ENCODE measurements at places on chromosomes 7 and 10.

DNA sequence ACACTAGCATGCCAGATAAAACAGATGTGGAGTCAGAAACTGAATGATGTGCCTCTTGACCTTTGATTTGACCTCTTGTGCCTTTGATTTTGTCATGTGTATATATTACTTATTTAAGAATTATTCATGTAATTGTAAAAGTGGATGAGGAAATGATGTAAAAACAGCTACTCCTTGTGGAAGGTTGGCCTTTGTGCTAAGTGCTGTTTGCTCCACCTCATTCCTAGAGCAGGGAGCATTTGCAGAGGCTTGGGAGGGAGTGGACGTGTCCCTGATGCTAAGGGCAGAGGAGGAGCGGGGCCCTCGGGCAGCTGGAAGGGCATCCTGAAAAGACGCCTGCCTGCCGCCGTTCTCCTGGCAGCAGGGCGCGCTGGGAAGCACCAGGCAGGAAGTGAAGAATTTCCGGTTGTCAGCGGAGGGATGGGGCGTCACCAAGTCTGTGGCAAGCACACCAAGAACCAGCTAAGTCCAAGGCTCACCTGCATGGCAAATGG, 197.6 kb upstream of the ZNF32 start:
- no peak for DNase-seq

DNA sequence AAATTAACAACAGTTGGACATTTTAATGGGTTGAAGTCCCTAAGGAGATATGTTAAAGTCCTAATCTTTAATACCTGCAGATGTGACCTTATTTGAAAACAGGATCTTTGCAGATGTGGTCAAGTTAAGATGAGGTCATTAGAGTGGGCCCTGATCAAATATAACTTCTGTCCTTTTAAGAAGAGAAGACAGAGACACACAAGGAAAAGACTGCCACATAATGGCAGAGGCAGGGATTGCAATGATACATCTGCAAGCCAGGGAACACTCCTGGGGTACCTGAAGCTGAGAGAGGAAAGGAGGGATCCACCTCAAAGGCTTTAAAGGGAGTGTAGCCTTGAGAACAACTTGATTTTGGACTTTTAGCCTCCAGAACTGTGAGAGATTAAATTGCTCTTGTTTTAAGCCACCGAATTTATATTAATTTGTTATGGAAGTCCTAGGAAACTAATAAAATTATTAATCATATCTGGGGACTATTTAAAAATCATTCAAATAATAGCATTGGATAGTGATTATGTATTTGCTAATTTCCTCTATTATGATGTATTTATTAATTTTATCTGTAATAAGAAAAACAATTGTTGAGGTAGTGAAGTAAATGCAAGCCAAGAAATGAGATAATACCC, 700.0 kb upstream of the PCDH15 start:
- no peak for DNase-seq

GRCh38 chr10:22491480-22491879, 146.2 kb downstream of the SPAG6 start:
- DNase-seq: no peak

DNA sequence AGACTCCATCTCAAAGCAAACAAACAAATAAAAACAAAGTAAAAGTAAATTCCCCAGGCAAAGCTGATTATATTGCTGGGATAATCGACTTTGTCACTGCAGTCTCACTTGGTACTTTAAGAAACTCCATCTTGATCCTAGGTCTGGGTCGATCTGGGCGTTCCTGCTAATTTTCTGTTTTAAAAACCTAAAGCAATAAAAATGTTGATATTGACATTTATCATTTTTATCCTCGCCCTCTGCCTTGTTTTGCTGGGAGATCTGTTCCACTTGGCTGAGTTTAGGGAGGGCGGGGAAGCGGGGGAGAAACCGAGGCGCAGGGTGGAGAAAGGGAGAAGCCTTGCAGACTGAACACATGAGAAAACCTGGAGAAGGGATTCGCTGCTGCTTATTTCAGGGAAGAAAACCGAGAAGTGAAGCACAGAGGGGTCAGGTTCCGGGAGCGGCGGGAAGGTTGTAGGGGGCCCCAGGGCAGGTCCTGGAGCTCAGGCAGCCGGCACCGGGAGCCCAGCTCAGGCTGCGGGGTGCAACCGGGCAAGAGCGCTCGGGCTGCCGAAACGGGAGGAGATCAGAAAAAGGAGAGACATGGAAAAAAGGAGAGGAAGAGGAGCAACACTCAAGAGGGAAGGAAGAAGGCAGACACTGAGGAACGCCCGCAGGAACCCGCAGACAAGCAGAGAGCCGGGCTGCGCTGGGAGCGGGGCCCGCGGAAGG, 27.3 kb upstream of the KMT2C start:
- DNase-seq: no peak

DNA sequence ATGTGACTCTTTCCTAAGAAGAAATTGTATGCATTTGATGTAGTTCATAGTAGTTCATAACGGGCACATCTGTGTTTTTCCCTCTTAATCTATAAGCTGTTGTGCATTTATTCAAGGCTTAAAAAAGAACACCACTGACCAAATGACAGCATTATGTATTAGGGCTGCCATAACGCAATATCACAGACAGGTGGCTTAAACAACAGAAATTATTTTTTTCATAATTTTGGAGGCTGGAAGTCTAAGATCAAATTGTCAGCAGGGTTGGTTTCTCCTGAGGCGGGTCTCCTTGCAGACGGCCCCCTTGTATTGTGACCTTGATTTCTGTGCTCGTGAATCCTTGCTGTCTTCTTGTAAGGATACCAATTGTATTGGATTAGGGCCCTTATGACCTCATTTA, 627 bp upstream of the SSMEM1 start:
- no peak for DNase-seq

- DNase-seq: no peak
Observed at GRCh38 chr10:52959810-52960209, 187.2 kb upstream of the MBL2 start.

GRCh38 chr7:41451826-41452225, 251.1 kb downstream of the INHBA start:
- no peak for DNase-seq

- DNase-seq: no peak
Observed at GRCh38 chr7:49770838-49771237, 2.6 kb upstream of the VWC2 start.

DNA sequence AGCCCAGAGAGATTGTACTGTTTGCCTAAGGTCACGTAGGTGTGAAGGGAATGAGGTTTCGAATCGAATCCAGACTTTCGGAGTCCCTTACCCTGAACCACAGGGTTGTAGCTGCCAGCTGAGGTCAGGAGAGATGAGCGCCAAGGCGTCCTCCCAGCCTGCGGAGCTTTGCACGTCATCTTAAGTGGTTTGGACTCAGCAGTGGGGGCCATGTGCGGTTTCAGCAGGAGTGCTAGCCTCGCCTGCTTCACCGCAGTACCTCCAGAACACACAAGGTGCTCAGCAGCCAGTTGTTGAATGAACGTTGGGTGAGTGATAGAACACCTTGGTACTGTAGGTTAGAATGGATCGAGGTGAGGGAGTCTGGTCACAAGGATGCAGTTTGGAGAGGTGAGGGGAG, 74.9 kb upstream of the PPIF start:
- DNase-seq: no peak

DNA sequence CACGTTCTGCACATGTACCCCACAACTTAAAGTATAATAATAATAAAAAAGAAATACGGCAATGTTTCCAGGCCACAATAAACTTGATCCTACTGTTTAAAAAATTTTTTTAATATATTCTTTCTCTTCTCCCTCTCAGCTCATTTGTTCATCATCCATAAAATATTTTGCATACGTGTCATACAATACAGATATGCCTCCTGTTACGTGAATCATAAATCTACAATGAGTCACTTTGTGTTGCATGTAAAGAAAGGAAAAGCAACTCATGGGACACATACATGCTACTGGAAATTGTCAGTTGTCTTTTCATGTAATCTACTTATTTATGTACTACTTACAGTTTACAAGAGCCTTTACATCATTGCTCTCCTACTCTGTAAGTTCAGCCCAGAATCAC, 1.1 kb upstream of the TECTB start:
- DNase-seq: no peak

- DNase-seq: no peak
Observed at GRCh38 chr10:119511828-119512515, 30.5 kb downstream of the RGS10 start.

DNA sequence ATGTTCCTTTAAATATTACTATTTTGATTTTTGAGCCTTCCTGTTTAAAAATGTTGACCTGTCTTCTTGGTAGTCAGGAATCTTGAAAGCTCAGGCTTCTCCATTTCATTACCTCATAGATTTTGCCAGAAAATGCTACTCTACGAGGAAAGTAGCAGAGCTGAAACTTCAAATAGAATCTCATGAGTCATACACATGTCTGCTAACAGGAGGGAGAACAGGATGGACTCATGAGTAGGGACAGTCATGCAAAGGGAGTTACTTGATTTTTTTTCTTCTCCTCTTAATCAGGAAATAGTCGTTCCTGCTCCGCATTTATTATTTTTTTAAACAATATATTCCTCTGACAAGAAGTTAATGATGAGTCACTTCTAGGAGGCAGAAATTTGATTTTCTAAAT, 37.0 kb upstream of the MINDY3 start:
- no peak for DNase-seq

DNA sequence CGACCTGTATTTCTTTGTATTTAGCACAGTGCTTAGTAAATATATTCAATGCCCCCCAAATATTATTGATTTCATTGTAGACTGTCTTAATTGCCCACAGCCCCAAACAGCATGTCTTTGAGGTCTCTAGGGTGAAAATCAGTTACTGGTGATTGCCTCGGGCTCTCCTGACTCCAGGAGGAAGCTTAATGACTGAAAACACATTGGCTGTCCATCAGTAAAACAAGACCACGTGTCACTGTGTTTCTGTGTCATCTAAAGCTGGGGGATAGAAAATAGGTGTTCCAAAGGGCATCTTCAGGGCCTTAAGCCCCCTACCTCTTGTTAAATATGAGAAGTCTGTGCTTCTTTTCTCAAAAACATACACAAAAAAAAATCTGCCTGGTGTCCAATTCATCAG, 67.9 kb downstream of the CACNA2D1 start:
- DNase-seq: no peak

DNA sequence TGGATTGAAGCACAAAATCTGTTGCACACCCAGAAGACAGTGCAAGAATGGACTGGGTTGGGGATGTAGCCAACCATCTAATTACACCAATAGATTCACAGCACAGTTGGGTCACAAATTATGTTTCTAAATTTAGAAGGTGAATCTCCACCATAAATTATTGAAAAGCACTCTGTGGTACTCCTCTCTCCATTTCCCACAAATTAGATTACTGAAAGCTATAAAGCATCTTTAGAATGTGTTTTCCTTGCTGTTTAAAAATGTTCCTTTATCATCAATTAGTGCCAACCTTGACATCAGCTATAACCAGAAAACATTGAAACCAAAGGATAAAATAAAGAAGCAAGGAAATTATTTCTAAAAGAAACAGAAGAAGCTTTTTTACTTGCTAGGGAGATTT, 39.9 kb upstream of the HDAC9 start:
- DNase-seq: no peak

DNA sequence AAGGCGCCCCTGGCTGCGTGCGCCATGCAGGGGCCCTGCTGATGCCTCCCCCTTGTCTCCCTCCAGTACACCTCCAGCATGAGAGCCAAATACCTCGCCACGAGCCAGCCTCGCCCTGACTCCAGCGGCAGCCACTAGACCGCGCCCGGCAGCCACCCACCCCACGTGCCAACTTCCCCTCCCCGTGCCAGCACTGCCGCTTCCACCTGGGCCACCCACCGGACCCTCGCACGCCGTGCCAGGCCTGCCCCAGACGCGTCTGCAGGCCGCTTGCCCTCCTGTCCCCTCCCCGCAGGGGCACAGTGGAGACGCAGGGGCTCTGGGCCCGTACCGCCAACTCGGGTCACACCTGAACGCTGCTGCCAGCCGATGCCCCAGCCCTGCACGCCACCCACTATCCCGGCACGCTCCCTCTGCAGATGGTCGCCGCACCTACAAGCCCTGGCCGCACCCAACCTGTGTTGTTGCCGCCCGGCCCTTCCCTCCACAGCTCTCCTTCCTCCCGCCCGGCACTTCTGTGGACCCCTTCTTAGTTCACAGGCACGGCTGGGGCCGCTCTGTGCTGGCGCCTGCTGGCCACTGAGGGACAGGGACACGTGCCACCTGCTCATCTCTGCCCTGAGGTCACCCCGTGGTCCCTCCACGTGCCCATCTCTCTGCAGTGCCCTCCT, 26.3 kb upstream of the AMZ1 start:
- DNase-seq: no peak

- DNase-seq: no peak
Observed at GRCh38 chr10:72334196-72334824, 20.4 kb downstream of the DNAJB12 start.

DNA sequence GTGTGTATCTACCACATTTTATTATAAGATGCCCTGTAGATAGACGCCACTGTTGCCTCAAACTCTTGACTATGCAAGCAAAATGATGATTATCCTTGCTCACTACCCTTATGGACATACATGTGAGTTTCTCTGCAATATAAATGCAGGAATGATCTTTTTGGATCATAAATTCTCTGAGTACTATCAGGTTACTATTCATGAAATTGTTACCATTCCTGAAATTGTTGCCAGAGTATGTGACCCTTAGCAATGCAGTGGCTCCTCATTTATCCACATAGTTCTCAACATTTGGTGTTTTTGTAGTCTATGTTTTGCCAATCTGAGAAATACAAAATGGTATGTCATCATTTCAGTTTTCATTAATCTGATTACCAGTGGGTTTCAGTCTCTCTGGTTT, 166.2 kb upstream of the FAM3C start:
- DNase-seq: no peak

DNA sequence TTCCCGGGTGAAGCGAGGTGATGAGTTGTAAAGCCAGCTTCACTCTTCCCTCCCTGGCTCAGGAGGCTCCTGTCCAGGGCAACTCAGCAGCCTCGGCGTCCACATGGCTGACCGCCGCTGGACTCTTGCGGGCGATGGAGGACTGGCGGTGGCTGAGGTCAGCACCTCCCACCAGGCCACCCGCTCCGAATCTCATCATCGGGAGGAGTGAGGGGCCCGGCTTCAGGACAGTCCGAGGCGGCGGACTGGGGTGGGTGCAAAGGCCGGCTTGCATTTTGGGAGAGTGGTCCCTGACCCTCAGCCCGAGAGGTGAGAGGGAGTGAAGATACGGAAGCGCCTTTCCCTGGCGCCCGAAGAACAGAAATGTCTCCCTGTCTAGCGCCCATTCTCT, 759 bp downstream of the DNAJB12 start:
- no peak for DNase-seq

DNA sequence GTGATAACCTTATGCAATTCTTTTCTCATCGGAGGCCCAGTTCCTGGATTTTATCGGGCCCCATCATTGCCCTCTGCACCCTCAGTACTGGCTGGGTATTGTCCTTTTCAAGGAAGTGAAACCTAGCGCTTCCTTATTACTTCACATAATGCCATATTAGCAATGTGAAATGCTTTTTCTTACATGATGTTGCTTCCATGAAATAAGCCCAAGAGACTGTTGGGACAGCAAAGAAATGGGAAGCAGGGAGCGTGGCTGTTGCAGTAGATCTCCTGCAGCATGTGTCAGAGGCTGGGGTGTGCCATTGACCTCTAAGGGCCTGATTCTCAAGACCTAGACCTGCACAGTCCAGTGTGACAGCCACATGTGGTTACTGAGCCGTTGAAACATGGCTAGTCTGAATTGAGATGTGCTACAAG, 8.1 kb downstream of the CHN2 start:
- no peak for DNase-seq

- no peak for DNase-seq
Observed at GRCh38 chr10:70879207-70879606, 9.2 kb downstream of the PCBD1 start.

- no peak for DNase-seq
Observed at GRCh38 chr7:84633-85020, 107.7 kb upstream of the FAM20C start.

GRCh38 chr7:94975336-94975735, 67.9 kb downstream of the PPP1R9A start:
- DNase-seq: no peak
